AG08396 (cell line): ENCODE measurements at places on chromosomes 5 and 9.

DNA sequence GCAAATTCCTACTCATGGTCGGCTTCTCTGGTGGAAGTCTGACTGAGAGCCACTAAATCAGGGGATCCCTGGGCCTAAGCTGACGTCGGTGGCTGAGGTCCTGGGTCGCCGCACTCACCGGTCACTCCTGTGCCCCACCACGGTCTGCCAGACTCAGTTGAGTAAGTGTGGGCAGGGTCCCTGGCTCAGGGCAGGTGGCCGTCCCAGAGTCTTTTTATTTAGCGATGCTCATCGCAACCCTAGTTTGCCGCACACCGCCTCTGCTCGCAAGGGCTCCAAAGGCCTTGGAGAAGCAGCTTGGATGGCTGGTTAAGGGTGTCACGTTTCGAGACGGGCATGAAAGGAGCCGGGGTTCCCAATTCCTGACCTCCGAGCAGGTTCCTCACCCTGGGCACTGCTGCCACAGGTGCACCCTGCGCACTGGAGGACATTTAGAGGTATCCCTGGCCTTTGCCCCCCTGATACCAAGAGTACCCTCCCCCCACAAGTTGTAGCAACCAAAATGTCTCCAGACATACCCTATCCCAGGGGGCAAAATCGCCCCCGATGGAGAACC lies 59.9 kb downstream of the NSUN2 start:
- DNase-seq: no peak

DNA sequence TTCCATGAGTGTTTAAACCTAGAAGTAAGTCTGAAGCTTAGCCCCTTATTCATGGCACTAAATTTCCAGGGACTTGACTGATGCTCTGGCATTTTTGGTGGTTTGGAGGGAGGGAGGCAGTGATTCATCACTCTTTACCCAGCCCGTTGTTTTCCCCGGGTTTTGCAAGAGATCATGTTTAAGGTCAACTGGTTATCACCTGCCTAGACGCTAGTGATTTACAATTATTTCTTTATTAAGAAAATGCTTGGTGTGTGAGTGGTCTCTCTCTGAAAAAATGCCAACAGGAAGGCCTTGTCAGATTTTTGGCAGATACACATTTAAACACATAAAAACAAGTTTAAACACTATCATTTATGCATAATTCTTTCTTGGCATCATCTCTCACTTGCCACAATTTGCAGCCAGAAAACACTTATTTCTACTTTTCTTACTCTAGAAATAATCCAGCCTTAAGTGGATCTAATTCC lies 737.9 kb upstream of the ZNF608 start:
- peak; percentile 32 for DNase-seq

- no peak for DNase-seq
Observed at GRCh38 chr9:26802921-26803320, 89.7 kb downstream of the CAAP1 start.

DNA sequence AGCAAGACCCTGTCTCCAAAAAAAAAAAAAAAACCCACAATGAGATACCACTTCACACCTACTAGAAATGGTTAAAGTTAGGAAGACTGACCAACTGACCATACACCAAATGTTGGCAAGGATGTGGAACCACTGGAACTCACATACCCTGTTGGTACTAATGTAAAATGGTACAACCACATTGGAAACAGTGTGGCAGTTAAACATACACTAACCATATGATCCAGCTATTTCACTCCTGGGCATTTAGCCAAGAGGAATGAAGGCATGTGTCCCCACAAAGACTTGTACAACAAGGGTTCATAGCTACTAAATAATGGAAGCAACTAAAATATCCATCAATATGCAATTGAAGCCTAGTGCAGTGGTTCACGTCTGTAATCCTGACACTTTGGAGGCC lies 21.3 kb downstream of the NAIF1 start:
- no peak for DNase-seq

GRCh38 chr5:180689775-180690174 lies 40.4 kb upstream of the FLT4 start:
- no peak for DNase-seq

DNA sequence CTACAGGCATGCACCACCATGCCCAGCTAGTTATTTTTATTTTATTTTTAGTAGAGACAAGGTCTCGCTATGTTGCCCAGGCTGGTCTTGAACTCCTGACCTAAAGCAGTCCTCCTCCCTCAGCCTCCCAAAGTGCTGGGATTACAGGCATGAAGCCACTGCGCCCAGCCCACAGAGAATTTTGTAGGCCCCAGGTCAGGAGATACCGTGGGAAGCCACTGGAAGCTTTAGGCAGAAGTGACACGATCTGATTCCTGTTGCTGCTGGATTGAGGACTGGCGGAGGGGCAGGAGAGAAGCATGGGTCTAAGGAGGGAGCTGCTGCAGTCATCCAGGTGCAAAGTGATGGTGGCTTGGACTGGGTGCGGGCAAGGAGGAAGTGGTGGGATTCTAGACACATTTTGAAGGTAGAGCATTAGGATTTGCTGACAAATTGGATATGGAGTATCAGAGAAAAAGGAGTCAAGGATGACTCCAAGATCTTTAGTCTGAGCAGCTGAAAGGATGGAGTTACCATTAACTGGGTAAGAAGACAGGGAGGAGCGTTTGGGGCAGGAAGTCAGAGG lies 20.7 kb downstream of the TCF7 start:
- DNase-seq: no peak
